ENCODE measurements at places on chromosomes 11 and 22.

DNA sequence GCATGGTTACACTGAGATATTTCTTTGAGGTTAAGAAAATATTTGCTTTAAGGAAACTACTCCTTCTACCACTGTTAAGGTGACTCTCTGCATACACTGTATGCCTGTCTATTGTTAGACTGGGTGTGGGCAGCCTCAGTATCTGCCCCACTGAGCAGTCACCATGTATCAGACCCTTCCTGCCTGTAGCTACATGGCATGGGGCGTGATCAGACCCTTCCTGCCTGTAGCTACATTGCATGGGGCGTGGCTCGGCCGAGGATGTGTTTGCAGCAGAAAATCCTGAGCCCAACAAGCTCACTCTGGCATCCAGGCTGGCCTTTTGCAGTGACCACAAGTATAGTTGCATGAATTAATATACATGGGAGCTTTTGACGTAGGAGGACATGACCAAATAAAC, 669.4 kb downstream of the OPCML start:
- no peak for DNase-seq

- DNase-seq: no peak
Observed at GRCh38 chr11:62671236-62671607, 251 bp upstream of the UQCC3 start.

DNA sequence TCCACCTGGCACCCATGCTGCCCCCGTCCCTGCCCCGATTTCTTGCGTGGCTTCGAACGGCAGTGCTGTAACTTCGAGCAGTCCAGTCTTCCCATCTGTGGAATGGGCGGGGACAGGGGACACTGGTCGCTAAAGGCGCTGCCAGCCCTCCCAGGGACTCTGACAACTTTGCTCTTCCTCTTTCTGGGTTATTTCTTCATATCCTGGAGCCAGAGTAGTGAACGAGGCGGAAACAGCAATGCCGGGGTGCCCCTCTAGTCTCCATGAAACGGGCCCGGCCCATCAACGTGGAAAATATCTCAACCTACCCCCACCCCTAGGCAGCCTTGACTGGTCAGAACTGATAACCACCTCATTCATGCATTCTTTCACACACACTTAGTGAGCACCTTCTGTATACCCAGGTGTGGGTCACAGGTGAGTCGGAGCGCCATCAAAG, 42.8 kb downstream of the TRIOBP start:
- DNase-seq: no peak

- DNase-seq: no peak
Observed at GRCh38 chr11:26702406-26702805, 19.5 kb downstream of the SLC5A12 start.

GRCh38 chr22:29369460-29369859, 18.9 kb downstream of the AP1B1 start:
- DNase-seq: no peak

GRCh38 chr11:9838961-9839360, 175.1 kb downstream of the SWAP70 start:
- no peak for DNase-seq

GRCh38 chr11:130441719-130442118, 6.7 kb upstream of the ADAMTS15 start:
- no peak for DNase-seq

- DNase-seq: no peak
Observed at GRCh38 chr11:116240710-116241109, 532.1 kb downstream of the BUD13 start.

DNA sequence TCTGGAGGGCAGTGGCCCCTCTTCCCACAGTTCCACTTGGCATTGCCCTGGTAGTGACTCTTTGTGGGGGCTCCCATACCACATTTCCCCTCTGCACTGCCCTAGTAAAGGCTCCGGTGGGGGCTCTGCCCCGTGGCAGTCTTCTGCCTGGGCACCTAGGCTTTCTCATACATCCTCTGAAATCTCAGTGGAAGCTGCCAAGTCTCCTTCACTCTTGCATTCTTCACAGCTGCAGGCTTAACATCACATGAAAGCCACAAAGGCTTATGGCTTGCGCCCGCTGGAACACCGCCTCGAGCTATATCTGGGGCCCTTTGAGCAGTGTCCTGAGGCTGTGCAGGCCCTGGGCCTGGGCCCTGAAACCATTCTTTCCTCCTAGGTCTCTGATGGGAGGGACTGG, 25.3 kb downstream of the PLEKHB1 start:
- DNase-seq: no peak

- no peak for DNase-seq
Observed at GRCh38 chr11:17393472-17393871, 5.0 kb upstream of the KCNJ11 start.

- no peak for DNase-seq
Observed at GRCh38 chr11:62856333-62856895, 17.0 kb upstream of the WDR74 start.

GRCh38 chr11:35324183-35324886, 95.0 kb downstream of the SLC1A2 start:
- no peak for DNase-seq

DNA sequence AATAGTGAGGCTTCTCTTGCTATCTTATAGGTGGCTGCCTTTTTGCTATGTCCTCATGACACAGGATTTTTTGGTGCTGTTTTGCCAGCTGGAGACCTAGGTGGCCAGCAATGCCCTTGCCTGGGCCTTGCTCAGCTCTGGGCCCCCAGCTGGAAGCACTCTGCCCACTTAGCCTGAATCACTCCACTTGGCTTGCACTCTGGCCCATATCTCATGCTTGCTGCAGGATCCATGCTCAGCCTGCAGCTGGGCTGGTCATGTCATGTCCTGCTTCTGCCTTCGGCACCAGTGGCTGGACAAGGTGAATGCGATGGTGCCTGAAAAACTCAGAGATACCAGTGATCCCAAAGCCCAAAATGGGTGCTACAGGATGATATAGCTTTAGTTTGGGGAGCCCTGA, 818.6 kb upstream of the FAT3 start:
- DNase-seq: no peak

DNA sequence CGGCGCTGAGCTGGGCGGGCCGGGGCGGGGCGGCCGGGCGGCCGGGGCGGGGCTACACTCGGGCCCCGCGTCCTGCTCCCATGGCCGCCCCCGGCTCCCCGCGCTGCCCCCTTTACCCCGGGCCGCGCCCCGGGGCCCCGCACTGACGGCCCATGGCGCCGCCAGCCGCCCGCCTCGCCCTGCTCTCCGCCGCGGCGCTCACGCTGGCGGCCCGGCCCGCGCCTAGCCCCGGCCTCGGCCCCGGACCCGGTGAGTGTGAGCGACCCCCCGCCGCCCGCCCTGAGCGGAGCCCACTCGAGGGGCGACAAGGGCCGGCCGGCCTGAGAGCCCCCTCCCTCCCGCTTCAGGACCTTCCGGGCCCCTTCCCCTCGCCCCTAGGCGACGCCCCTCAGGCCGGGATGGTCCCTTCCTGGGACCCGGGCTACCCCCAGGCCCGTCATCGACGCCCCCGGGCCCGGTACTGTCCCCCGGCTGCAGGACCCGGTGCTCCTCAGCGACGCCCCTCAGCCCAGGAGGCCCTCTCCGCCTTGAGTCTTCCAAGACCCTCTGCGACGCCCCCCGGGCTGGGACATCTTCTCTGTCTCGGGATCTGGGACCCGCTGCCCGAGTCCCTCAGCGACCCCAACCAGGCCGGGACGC, at the start of gene KREMEN1:
TSS of gene KREMEN1 (plus strand) at position 57 of the 639 bp plus-strand sequence. CDS start at position 153, 96 bp downstream.
- DNase-seq: no peak

DNA sequence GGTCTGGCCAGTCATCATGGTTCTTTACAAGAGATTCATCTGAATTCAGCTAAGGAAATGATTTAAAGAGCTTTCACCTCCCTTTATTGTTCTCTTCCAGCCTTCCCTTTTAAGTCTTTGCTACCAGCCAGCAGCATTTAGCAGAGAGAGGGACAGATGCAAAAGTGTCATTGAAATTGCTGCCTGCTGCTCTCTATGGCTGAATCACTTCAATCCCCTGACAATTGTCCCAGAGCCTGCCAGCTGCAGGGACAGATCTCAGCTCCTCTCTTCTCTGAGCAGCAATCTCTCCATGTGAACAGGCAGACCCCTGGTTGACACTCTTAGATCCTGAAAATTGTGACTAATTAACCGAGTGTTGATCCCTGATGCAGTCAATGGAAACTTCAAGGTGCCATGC, 816.9 kb upstream of the CCDC90B start:
- DNase-seq: no peak

DNA sequence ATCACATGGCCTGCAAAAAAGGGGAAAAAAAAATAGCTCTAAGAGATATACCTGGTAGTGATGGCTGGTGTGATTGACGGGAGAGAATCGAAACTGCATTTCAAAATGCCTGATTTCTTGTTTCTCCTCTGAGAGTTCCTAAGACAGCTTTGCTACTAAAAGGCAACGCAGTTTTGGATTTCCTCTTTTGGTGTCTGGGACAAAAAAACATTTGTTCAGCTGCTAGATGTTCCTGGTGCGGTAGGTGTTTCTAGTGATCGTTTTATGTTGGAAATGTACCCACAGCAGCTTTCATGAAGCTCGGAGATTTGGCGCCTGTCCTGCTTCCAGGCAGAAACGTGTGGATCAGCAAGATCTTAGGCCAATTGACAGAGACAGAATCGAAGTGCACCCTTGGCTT, 18.1 kb downstream of the P2RX3 start:
- DNase-seq: no peak

DNA sequence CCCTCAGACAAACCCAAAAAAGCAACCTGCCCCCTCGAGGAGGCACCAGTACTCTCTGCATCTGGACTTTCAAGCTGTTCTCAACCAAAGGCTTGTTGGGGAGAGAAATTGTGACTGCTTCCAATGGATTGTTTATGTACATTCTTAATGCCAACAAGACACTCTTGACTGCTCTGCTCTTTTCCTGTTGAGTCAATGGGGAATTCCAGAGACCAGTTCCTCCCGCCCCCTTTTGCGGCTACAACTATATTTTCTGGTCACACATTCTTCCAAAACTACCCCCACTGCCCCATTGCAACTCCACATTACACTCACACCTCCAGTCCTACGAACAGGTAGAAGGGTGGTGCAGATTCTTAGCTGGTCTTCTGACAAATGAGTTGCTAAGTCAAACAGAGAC, 187.0 kb downstream of the DSCAML1 start:
- DNase-seq: no peak

- DNase-seq: no peak
Observed at GRCh38 chr11:21564833-21565682, 627.8 kb upstream of the ANO5 start.

DNA sequence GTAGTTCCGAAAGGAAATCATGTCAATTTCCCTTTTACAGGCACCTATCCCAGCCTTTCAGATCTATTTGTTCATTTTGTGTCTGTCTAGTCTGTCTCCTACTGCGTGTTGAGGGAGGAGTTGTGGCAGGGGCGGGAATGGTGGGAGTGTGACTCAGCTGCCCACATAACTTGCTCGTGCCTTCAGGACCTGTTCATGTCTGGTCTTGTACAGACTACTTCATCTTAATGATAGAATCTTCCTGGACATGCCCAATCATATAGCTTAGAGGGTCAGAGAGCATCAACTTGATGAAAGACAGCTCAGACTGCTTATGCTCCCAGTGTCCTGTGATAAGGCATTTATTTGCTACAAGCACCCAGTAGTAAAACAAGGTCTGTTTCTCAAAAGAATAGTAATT, 61.0 kb upstream of the BIRC3 start:
- DNase-seq: no peak

- DNase-seq: peak; percentile 25
Observed at GRCh38 chr22:23137905-23138561, 3.8 kb downstream of the RSPH14 start.

DNA sequence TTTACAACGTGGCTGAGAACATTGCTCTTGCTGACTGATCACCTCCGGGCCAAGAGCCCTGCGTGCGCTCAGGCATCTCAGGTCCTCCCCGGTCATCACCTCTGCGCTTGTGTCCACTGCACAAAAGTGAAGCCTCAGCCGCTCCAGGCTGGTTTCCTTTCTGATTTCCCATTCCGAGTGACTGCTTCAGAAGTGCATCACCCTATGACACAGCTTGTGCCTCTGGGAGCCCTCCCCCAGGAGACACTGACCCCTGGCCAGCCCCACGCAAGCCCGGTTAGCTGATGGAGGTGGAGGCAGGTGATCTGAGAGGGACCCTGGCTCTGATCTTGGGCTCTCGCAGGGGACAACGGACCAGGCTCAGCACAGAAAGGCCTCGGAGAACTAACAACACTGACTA, 38.3 kb upstream of the GNB1L start:
- no peak for DNase-seq

DNA sequence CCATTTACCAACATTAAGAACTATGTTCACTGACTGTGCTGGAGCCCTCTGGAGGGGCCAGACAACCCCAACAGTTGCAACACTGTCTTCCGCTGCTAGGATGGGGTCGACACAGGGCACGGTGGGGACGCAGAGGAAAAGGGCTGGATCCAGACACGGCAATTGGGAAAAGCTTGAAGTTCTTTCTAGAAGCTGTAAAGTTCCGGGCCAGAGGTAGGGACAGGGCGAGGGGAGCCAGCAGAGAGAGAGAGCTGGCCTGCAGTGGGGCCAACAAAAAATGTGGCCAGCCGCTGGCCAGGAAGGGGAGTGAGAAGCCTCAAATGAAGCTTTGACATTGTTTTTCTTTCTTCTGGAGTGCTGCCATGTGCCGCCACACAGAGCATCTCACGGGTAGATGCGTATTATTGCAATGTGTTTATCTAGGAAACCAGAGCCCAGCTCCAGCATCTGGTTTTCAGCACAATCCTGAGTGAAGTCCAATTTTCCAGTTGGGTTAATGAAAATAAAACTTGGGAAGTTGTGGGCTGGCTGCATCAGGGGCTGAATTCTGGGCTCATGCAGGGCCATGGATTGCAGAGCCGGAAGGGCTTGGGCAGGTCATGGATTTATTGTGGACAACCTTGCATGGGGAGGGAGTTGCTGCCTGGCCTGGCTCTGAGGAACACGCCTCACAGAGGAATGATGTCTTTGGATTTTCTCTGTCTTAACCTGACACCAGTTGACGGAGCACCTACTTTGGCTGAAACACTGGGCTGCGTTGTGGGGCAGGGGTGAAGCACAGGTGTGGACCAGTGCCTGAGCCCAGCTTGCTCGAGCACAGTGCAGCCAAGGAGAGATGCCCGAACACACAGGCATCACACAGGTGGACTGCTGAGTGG, 67.6 kb upstream of the AMPD3 start:
- DNase-seq: no peak

DNA sequence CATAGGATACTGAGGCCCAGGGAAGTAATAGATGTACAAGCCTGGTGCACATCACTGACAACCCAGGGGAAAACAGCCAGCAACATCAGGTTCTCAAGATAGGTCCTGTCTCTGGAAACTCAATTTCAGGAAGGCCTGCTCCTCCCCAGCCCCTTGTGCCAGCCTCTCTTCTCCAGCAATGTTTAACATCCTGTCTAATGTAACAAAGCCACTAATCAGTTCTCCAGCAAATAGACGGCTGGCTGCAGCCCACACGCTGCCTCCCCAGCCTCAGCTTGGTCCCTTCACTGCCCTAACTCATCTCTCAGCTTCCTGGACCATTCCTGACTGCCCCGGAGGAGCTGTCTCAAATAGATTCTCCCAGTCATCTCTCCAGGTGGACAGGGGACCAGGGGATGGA, 37.8 kb downstream of the RPL27A start:
- DNase-seq: no peak

DNA sequence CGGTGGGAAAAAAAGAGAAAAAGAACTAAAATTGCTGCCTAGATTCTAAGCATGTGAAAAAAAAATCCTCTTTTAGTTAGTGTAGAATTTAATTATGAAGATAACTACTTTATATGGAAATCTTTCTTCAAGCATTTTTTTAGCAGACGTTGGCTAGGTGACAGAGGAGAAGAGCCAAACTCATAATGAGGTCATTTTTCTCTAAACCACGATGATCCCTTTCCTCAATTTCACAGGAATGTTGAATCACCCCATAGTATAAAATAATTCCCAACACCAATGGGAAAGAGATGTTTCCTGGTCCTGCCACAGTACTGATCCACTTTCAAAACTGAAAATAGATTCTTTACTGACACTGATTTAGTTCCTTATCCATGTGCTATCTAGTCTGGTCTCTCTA, 319.8 kb downstream of the DLG2 start:
- DNase-seq: no peak

Measured in NCI-H2029 (cell line).